Parietal lobe (tissue), 2 donors: ENCODE measurements at places on chromosomes 16 and 17. TPM values are rescaled to one million over a fixed set of nuclear protein-coding genes. Genes with fewer than 3 reads are reported as not detected.

Gene KLHL11
- 69.5 TPM for total RNA-seq

Gene ZFP3
- total RNA-seq = 13.5 TPM

Gene DDX28
- total RNA-seq = 8.8 TPM

Gene RND2
- total RNA-seq = 3.4 TPM

Gene HAS3
- total RNA-seq = 9.7 TPM

Gene FADS6
- not detected for total RNA-seq

Gene PRAC1
- not detected for total RNA-seq

Gene KRT20
- not detected for total RNA-seq

Gene PRSS22
- not detected for total RNA-seq

Gene CUEDC1
- 14.1 TPM for total RNA-seq

Gene KLHL36
- 74.8 TPM for total RNA-seq

Gene SERPINF2
- total RNA-seq = 0.31 TPM

Gene GINS2
- total RNA-seq = 7.5 TPM

Gene VAMP2
- 40.7 TPM for total RNA-seq

Gene COL1A1
- 5.0 TPM for total RNA-seq

Gene MEIOB
- total RNA-seq = not detected

Gene DOC2B
- total RNA-seq = 43.2 TPM

Gene TPSD1
- total RNA-seq = not detected

Gene TRIM16
- total RNA-seq = 44.1 TPM

Gene TMC8
- 2.5 TPM for total RNA-seq
